ENCODE measurements at places on chromosomes 13 and 19.

DNA sequence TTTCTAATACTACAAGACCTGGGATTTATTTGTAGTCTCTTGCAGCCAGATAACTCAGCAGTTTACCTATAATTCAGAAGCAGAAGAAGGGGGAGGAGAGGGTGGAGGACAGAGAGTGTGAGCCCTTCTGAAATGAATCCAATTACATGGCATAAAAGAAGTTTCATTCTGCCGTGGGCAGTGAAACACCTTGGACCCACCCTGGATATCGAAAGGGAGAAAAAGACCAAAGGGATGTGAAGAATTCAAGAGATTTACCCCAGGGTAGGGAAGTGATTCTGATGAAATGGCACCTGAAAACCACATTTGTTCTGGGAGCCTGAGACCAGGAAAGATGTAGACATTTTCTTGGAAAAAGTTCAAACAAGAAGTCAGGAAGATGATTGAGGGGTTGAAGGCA, 140.9 kb downstream of the NDFIP2 start:
- DNase-seq, result no peak

GRCh38 chr19:11652056-11652455, 54.8 kb downstream of the ZNF627 start:
- peak; percentile 19 for DNase-seq

DNA sequence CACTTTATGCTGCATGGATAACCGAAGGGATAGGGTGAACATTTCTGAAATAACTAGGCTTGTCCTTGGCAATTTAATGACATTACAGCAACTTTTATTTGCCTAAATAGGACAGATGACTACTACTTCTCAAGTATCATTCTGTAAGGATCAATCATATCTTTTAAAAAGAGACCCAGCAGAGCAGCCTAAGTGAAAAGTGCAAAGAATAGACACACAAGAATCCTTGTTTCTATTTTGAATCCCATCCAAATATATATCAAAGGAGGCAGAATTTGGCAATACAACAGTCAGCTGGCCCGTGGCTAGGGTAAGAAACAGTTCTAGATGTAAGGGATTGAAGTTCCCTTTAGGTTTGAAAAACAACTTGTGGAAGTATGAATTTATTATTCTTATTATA, 6.9 kb downstream of the THSD1 start:
- no peak for DNase-seq

DNA sequence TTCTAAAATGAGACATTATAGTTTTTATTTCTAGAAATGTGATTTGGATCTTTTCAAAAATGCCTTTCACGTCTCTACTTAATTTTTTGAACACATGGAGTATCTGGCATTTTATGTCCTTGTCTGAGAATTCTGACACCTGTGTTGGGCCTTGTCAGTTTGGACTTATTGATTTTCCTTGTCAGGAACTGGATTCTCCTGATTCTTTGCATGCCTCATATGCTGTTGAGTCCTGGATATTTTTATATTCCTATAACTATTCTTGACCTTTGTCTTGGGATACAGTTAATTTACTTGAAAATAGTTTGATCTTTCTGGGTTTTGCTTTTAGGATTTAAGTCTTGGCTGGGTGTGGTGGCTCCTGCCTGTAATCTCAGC, 10.3 kb downstream of the ADPRHL1 start:
- DNase-seq, result no peak

GRCh38 chr13:75160984-75161383, 321.0 kb downstream of the TBC1D4 start:
- DNase-seq, result no peak

- DNase-seq, result peak; percentile 25
Measured at GRCh38 chr19:51096473-51097165, 11.6 kb downstream of the CTU1 start.

DNA sequence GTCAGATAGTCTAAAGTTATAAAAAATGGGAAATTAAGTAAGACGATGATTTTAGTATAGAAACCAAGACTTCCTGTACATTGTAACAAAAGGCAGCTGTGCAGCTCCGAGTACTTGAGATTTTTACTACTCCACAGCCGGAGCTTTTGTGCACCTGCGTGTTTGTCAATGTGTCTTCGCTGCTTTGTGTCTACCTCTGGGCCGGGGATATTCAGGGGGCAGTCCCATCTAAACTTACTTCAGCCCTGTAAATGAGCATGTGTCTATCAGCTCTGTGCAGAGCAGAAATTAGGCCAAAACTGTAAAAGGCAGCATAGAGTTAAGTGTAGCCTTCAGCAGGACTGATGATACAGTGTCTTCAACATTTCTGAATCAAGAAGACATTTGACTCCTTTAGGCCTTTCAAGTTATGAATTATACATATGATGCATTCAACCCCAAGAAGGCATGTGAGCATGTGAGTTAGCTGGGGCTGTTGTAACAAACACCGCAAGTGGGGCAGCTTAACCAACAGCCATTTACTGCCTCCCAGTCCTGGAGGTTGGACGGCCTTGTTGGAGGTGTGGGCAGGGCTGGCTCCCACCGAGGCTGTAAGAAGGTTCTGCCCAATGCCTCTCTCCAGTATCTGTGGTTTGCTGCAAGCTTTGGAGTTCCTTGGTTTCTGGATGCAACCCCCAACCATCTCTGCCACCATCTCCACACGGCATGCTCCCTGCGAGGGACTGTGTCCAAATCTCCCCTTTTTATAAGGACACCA, 191.0 kb upstream of the IRS2 start:
- no peak for DNase-seq

DNA sequence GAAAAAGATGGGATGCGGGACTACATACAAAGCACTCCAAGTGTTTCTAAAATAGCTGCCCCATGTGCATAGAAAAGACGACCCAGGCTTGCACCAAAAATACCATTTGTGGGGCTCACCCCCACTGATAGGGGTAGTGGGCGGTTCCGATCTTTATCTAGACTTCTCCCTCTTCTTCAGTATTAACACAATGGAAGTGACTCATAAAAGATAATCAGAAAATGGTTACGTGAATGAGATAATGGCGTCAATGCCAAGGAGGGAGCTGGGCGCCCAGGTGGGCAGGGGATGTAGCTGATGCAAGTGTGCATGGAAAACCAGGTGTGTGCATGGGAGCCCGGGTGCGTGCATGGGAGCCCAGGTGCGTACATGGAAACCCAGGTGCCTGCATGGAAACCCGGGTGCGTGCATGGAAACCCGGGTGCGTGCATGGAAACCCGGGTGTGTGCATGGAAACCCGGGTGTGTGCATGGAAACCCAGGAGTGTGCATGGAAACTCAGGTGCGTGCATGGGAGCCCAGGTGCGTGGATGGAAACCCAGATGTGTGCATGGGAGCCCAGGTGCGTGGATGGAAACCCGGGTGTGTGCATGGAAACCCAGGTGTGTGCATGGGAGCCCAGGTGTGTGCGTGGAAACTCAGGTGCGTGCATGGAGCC, 32.7 kb downstream of the LAMP1 start:
- DNase-seq, result no peak

GRCh38 chr13:95284436-95284835, 16.8 kb downstream of the ABCC4 start:
- DNase-seq, result no peak

GRCh38 chr19:49676784-49677230, 264 bp upstream of the PRMT1 start:
- peak; percentile 100 for DNase-seq

DNA sequence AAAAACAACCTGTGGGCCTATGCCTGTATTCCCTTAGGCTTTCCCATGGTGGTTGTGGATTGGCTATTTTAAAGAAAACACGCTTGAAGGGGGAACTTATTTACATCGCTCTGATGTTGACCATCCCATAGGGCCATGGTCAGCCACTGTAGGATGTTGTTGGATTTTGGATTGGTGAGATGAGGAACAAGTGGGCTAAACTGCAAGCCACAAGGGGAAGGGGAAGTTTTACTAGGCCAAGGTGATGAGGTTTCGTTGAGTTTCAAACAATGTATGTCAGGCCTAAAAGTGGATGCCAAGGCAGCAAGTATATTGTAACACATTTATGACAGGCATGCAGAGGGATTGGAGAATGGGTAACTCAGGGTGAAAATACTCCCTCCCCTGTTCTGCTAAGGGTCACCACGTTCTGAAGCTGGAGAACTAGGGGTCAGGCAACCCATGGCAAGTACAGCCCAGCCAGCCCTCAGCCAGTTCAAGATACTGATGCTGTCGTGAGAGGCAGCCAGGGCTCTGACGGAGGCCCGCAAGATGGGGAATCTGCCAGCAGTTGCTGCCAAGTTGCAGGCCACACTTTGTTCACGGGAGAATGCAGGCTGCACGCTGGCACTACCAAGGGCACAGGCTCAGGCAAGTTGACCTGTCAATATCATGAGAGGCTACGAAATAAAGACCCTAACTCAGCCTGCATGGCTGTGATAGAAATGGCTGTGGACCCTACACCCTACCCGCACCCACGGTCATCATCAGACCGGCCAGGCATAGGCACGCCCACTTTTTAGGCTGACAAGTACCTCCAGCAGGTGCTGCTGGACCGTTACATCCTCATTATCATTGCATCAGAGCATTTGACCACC, 11.1 kb downstream of the IRGC start:
- peak; percentile 51 for DNase-seq

DNA sequence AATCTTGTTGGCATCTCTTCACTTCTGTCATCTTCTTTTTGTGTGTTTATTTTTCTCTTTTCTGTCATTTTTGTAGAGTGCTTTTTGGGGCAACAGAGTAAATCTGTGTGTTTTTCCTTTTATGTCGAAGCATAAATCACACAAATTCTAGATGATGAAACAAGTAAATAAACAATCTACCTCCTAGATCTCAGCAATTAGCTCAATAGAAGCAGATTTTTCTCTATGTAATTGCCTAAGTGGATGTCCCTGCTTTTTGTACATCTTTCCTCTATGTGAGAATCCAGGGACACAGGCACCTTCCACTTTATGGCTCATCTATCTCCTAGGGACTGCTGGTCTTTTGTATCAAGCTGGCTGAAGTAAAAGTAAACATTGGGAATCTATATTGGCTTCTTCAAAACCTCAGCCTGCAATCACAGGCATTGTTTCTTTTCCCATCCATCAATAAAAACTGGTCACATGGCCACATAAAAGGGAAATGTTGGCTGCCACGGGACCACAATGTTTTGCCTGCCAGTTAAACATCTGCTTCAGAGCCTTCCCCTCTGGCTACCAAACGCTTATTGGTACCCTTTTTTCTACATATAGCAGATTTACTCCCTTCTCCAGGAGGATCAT, 323.8 kb downstream of the LMO7 start:
- DNase-seq, result no peak

- DNase-seq, result peak; percentile 47
Measured at GRCh38 chr13:100100115-100100879, 11.4 kb downstream of the PCCA start.

DNA sequence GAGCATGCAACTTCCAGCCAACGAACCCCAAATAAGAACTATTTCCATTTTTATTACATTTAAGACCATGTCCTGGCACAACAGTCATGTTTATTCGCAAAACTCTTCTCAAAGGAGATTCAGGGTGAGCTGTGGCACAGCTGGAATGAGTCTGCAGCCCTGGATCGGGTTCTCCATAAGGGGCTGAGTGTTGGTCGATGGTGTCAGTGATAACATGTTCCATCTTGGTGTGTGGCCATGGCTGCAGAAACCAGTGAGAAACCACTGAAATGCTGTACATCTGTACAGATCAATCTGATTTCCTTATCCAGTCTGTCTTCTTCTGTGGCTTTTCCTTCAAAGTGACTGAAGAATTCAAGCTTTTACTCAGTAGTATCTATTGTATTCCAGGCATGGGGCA, 15.2 kb downstream of the FAM124A start:
- DNase-seq, result no peak

DNA sequence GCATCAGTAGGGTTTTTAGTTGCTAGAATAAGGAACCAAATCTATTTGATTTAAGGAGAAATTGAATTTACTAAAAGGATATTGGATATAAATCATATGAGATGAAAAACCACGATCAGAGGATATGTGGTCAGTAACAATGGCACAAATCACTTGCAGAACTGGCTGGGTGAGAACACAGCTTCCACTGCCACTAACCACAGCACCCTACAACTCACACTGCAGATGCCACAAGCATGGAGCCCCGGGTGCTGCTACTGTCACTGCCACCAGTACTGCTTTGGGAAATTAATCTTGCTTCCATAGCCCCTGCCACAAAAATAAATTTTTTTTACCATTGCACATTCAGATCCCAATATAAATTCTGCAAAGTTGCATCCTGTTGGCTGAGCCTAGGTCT, 40.6 kb upstream of the KLF12 start:
- DNase-seq, result no peak

GRCh38 chr19:36972571-36972970, 56.4 kb downstream of the ZNF568 start:
- no peak for DNase-seq

- DNase-seq, result no peak
Measured at GRCh38 chr19:38488096-38488495, 54.6 kb downstream of the RYR1 start.

- DNase-seq, result no peak
Measured at GRCh38 chr13:84831666-84832657, 949.7 kb upstream of the SLITRK1 start.

- no peak for DNase-seq
Measured at GRCh38 chr13:48234566-48235340, 1.7 kb downstream of the ITM2B start.

DNA sequence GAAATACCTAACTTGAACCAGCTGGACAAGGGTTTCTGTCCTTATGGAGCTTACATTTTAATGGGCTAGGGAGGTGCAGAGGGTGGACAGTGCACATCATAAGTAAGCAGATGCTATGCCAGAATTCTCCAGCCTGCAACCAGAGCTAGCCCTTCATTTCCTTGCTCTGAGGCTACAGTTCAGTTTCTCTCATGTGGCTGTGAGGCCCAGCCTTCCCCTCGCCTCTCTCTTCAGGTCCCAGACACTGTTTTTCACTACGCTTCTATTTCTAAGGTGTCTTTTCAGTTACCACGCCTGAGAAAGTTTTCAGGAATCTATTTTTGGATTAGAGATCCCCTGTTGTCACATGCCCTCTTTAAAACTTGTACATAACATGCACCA, 141.9 kb downstream of the PCCA start:
- DNase-seq, result no peak

- DNase-seq, result no peak
Measured at GRCh38 chr19:55068950-55069864, 6.3 kb upstream of the RDH13 start.

All from KBM-7 (cell line).